A549 treated with GW870086 at 1 μM for 4 hours (cell line): ENCODE measurements at places on chromosomes 7 and 10. TPM values are rescaled to one million over a fixed set of nuclear protein-coding genes. Genes with fewer than 3 reads are reported as not detected.

AKR1D1 gene
- total RNA-seq: 0.18 to 0.23 TPM in 2 of 5 replicates, not detected in the others

NDUFB2 gene
- total RNA-seq: 377 to 434 TPM (median 394 TPM) in 5 replicates

C10orf120 gene
- not detected in 5 replicates for total RNA-seq

WNT8B gene
- not detected in 5 replicates for total RNA-seq

ZNF107 gene
- total RNA-seq: 1.7 to 3.5 TPM (median 2.4 TPM) in 5 replicates

PRR15 gene
- 2.3 to 4.0 TPM (median 3.2 TPM) in 5 replicates for total RNA-seq

OGDHL gene
- total RNA-seq: 0.13 to 0.49 TPM (median 0.21 TPM) in 5 replicates

MPP7 gene
- total RNA-seq: 0.10 to 0.21 TPM (median 0.11 TPM) in 4 of 5 replicates, not detected in the other

PTN gene
- not detected in 5 replicates for total RNA-seq

ZP3 gene
- total RNA-seq: 18.4 to 22.2 TPM (median 20.2 TPM) in 5 replicates

ECHDC3 gene
- total RNA-seq: 8.1 to 10.9 TPM (median 9.8 TPM) in 5 replicates

RASA4B gene
- total RNA-seq: 1.1 to 2.4 TPM (median 2.1 TPM) in 5 replicates

ABCC2 gene
- 126 to 164 TPM (median 138 TPM) in 5 replicates for total RNA-seq

PDK4 gene
- total RNA-seq: 6.8 to 10.4 TPM (median 10.3 TPM) in 5 replicates

GFRA1 gene
- total RNA-seq: 7.7 to 12.4 TPM (median 10.0 TPM) in 5 replicates

ENKUR gene
- total RNA-seq: 0.12 to 0.29 TPM (median 0.21 TPM) in 5 replicates

CFAP70 gene
- 0.10 to 0.21 TPM (median 0.14 TPM) in 5 replicates for total RNA-seq

PAX4 gene
- not detected in 5 replicates for total RNA-seq

TTYH3 gene
- total RNA-seq: 37.1 to 57.9 TPM (median 52.9 TPM) in 5 replicates
